ENCODE measurements at places on chromosomes 1 and 21. TPM values are rescaled to one million over a fixed set of nuclear protein-coding genes. Genes with fewer than 3 reads are reported as not detected.

GRCh38 chr1:169102567-169102966 lies 3.9 kb upstream of the ATP1B1 start:
- no peak for DNase-seq

DNA sequence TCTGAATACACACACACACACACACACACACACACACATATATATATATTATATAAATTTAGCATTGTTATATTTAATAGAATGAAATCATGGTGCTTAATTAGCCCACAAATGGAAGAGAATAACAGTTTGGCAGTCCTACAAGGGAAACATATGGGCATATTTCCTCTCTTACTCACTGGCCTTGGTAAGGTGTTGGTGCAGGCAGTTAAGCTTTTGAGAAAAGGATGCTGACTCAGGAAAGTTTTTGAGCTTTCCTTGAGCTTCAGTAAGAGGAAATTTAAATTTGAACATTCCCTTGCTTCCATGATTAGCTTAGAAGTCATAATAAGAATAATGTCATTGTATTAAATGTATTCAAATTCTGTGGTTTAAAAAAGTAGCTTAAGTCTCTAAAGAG lies 37.0 kb upstream of the B3GALT5 start:
- DNase-seq: no peak

GRCh38 chr1:21638531-21639341 lies 30.4 kb downstream of the RAP1GAP start:
- no peak for DNase-seq

GRCh38 chr1:44401256-44402228 lies 3.5 kb upstream of the RNF220 start:
- no peak for DNase-seq

- no peak for DNase-seq
Observed at GRCh38 chr1:29190718-29191117, 9.0 kb upstream of the SRSF4 start.

- DNase-seq: no peak
Observed at GRCh38 chr1:3000671-3001470, 20.4 kb upstream of the ACTRT2 start.

GRCh38 chr1:91645031-91645430 lies 144.4 kb downstream of the CDC7 start:
- DNase-seq: no peak

DNA sequence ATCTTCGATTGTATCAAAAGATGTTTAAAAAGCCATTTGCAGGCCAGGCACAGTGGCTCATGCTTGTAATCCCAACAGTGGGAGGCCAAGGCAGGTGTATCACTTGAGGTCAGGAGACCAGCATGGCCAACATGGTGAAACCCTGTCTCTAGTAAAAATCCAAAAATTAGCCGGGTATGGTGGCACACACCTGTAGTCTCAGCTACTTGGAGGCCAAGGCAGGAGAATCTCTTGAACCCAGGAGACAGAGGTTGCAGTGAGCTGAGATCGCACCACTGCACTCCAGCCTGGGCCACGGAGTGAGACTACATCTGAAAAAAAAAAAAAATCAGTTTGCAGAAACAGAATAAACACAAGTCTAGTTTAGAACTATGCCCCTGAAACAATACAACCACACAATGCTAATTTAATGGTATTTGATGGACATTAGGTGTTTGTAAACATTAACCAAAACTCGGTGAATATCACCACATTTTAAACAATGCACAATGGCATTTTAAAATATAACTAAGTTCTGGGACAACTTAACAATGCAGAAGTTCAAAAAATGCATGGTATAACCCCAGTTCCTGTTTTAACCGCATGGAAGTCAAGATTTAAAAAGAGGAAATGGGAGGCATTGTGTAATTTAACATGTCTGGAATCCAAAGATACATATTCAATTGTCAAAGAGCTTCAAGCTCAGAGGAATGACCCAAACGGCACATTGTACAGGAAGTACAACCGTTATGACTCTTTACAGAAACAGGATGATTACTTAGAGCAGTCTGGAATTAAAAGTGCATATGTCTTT lies 7.1 kb upstream of the PTTG1IP start:
- DNase-seq: no peak

DNA sequence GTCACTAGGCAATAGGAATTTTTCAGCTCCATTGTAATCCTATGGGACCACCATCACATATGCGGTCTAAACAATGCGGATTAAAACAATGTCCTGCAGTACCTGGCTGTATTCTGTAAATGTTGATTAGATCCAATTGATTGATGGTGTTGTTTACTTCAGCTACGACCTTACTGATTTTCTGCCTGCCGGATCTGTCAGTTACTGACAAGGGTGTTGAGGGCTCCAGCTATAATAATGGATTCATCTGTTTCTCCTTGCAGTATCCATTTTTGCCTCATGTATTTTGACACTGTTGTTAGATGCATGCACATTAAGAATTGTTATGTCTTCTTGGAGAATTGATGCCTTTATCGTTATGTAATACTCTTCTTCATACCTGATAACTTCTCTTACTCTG lies 39.0 kb downstream of the RAP1A start:
- no peak for DNase-seq

DNA sequence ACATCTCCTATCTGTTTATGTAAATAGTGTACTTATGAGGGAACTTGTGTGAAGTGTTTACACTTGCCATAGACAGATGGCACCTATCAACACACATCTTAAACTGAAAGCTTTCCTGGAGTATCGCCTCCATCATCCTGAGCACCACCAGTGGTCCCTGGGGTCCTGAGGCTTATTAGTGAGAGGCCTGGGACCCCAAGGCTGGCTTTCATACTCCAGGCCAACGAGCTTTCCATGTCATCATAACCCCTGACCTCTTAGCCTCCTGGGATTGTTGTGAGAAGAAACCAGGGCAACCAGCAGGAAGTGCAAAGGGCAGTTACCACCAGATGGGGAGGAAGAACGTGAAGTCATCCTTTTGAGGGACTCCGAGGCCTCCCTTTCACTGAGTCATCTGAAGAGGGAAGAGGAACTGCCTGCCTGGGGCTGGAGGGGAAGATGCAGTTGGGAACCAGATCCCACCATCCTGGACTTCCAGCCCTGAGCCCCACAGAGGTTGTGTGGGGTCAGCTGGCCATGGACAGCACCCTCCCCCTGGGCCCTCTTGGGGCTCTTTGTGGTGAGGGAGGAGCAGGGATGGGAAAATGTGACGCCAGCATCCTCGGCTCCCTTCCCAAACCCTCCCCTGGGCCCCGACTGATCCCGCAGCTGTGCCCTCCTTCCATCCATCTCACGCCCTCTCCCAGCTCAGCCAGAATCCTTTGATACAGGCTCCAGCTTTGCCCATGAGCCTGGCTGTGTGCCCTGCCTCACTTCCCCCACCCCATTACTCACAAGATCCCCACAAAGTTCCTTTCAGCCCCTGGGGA lies 5.8 kb downstream of the INKA2 start:
- peak; percentile 67 for DNase-seq

GRCh38 chr1:235018161-235018560 lies 110.5 kb downstream of the TOMM20 start:
- DNase-seq: peak; percentile 32

- no peak for DNase-seq
Observed at GRCh38 chr1:87052961-87053360, 138.5 kb downstream of the HS2ST1 start.

The TRPM2 gene
- 0.46 TPM for total RNA-seq

The SPATA45 gene
- not detected for total RNA-seq

Measured in gastrocnemius medialis (tissue), 4 donors.